ENCODE measurements at places on chromosomes 13 and 19. TPM values are rescaled to one million over a fixed set of nuclear protein-coding genes. Genes with fewer than 3 reads are reported as not detected.

WIZ gene
- 5.8 TPM for total RNA-seq

MEIOSIN gene
- total RNA-seq, result not detected

RAP2A gene
- 74.6 TPM for total RNA-seq

ZNF536 gene
- 34.4 TPM for total RNA-seq

ZNF541 gene
- 0.16 TPM for total RNA-seq

HNRNPA1L2 gene
- 4.3 TPM for total RNA-seq

FARP1 gene
- 81.7 TPM for total RNA-seq

SCN1B gene
- total RNA-seq, result 1.6 TPM

CAPS gene
- total RNA-seq, result 26.5 TPM

NLRP9 gene
- not detected for total RNA-seq

CNFN gene
- total RNA-seq, result not detected

PSG2 gene
- not detected for total RNA-seq

PSG3 gene
- not detected for total RNA-seq

NRTN gene
- 2.5 TPM for total RNA-seq

RGS9BP gene
- total RNA-seq, result 1.3 TPM

PDE4C gene
- 1.7 TPM for total RNA-seq

PRR20E gene
- not detected for total RNA-seq

ZNF667 gene
- total RNA-seq, result 14.6 TPM

IL4I1 gene
- total RNA-seq, result 0.58 TPM

ZNF560 gene
- 0.21 TPM for total RNA-seq

FUT1 gene
- total RNA-seq, result 1.6 TPM

KLK12 gene
- total RNA-seq, result not detected

ZNF345 gene
- total RNA-seq, result 16.2 TPM

CYSLTR2 gene
- total RNA-seq, result 1.4 TPM

KLK14 gene
- total RNA-seq, result not detected

ZNF724 gene
- 12.1 TPM for total RNA-seq

SMAD9 gene
- total RNA-seq, result 47.4 TPM

CPB2 gene
- total RNA-seq, result not detected

CDC34 gene
- total RNA-seq, result 30.4 TPM

PGLYRP2 gene
- total RNA-seq, result not detected

FGF22 gene
- total RNA-seq, result not detected

PEAK3 gene
- total RNA-seq, result not detected

GPR18 gene
- 0.63 TPM for total RNA-seq

SIX5 gene
- total RNA-seq, result 10.4 TPM

STK24 gene
- total RNA-seq, result 73.4 TPM

NAPSA gene
- total RNA-seq, result 0.58 TPM

CD320 gene
- total RNA-seq, result 7.9 TPM

LHB gene
- total RNA-seq, result not detected

SCEL gene
- 0.69 TPM for total RNA-seq

Measured in urinary bladder (tissue), 4 donors.